ENCODE measurements at places on chromosomes 1 and 21.

DNA sequence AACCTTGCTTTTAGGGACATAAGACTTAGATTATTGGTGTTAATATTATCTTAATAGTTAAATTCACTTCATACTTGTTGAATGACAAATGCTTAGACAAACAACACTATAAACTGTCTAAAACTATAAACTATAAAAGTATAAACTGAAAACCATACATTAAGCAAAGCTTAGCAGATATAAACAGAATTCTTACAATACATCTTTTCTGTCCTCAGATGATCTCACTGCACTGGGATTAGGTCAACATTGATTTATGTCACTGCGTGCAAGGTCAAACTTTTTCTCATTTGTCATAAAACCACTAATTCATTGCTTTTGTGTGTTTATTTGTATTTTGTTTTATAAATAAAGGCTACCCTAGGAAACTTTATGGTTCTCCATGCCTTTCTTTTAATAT, 1491.8 kb downstream of the NCAM2 start:
- no peak for DNase-seq

DNA sequence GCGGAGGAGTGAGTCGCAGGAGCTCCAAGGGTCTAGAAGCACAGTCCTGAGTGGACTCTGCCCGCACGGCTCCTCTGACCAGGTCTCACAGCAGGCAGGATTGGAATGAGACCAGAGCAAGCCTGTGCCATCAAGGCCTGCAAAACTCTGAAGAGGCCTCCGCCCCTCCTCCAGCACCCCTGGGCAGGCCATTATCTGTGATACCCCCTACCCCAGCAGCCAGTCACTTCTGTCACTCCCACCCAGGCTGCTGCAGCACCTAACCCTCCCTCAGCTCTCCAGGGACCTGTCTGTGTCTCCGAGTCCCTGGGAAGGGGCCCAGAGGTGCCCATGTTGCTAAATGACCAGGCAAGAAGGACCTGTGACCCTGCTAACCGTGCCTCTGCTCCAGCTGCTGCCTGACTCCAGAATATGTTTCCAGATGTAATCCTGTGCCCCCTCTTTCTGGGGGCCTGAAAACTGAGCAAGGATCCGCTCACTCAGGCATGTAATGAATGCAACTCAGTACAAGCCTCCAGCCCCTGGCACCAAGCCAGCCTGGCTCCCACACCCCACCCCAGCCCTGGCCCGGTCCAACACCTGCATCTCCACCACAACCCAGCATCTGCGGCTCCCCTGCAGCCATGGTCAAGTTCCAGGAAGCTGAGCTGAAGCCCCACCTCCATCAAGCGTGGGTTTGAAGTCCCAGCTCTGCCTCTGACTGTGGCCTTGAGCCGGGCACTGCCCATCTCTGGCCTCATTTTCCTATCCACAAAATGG, 22.1 kb upstream of the COL16A1 start:
- no peak for DNase-seq

GRCh38 chr1:41294216-41294615, 52.1 kb upstream of the SCMH1 start:
- DNase-seq = no peak

- DNase-seq = no peak
These were observed 49.5 kb upstream of the LRRN2 start for GRCh38 chr1:204735042-204735441.

DNA sequence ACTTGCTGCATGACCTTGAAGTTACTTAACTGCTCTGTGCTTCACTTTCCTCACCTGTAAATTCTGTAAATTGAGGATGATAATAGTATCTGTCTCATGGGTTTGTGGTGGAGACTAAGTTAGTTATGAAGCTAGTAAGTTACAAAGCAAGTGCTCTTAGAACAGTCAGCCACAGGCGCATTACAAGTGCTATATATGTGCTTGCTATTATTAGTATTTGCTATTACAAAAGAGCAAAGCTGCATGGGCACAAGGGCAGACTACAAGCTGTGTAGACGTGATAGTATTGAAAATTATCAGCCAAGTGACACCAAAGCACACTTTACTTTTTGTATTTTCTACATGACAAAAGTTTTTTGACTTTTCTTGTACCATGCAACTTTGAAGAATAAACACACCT, 150.9 kb upstream of the CTTNBP2NL start:
- no peak for DNase-seq

DNA sequence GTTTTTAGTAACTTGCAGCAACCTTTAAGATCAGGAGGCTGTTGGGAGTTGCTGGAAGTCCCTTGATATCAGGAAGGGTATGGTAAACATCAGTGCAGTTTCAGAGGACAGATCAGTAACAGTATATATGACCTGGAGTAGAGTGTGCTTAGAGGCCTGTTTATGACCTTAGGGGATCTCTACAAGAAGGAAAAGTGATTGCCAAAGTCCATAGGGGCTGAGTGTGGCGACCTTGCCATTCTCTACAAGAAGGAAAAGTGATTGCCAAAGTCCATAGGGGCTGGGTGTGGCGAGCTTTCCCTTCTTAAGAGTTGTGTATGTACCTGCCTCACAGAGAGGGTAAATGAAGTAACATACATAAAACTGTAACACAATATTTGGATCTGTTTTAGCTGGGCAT, 28.5 kb upstream of the AXDND1 start:
- no peak for DNase-seq

DNA sequence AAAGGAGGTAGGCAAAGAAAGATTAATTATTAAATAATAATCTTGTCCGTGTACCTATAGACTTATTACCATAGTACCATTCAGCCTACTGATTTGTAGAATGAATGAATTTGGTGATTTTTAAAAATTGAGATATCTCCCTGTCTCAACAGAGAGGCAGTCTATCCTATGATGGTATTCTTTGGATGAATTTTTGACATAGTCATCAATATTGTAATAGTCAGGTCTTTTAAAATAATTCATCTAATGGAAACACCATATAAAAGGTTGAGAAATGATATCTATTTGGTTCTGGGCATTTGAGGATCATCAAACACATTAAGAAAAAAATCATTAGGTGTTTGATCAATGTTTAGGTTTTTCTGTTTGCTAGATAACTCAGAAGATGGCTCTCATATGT, 35.6 kb upstream of the MAB21L3 start:
- no peak for DNase-seq

- no peak for DNase-seq
These were observed 22.4 kb downstream of the VPS45 start for GRCh38 chr1:150089846-150090520.

DNA sequence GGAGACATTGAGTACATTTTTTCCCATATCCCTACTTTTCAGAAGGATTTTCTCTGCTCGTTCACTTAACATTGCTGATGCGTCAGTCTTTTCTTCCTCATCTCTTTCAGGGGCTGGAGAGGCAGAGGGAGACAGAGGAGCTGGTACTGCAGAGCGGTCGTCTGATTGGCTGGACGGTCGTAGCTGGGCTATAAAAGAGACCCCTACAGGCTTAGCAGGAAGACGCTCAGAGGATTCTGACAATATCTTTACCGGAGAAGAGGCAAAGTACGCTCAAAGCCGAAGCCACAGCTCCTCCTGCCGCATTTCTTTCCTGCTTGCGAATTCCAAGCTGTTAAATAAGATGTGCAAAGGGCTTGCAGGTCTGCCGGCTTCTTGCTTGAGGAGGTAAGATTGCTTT, at the start of gene RGS4:
TSS of gene RGS4 (plus strand) at position 220 of the 400 bp plus-strand sequence. CDS start at position 344, 124 bp downstream.
- DNase-seq = no peak

- DNase-seq = no peak
These were observed 11.5 kb upstream of the SRP9 start for GRCh38 chr1:225765982-225766674.

DNA sequence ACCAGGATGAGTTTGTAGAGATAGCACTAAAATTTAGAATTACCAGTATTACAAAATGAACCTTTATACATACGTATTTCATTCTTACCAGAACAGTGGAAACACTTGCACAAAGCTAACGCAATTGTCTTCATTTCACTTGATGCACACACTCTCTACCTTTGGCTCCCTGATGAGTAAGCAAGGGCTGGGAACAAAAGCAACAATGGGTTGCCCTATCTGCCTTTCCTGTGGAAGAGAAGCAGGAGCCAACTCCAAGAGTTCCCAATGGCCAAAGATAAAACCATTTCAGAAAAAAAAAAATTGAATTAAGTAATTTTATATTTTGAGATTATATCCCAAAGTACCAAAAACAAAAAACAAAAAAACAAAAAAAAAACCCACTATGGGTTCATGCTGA, 344.1 kb upstream of the GREM2 start:
- no peak for DNase-seq

DNA sequence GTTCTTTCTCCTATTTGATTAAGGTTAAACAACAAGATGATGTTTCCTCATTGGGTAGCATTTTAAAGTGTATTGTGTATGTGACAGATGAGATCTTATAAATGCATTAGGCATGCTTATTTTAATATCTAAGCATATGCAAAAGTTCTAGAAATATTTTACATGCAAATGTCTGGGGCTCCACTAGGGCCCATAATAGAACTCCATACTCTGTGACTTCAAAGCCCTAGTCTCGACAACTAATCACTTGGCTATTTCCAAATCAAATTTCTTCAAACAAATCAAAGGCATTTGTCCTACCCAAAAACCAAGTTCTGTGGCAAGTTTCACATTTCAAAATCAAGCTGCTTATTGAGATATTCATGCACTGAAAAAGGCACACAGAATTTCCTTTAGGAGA, 385.6 kb upstream of the ST6GALNAC5 start:
- DNase-seq = no peak

DNA sequence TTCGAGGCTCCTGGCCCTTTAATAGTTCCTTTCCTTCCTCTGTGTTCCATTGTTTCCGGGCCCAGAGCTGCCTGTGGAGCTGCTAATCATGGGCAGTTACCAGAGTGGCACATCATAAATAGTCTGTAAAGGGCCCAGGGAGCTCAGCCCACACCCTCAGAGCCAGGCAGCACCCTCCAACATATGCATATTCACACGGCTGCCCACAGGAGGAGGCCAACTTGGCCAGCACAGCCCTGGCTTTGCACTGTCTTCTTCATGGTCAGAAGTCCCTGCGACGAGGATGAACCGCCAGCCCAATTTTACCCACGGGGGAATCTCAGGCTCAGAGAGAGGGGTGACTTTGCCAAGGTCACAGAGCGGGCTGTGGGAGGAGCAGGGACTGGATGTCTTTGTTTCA, 172.5 kb downstream of the TRABD2B start:
- no peak for DNase-seq

DNA sequence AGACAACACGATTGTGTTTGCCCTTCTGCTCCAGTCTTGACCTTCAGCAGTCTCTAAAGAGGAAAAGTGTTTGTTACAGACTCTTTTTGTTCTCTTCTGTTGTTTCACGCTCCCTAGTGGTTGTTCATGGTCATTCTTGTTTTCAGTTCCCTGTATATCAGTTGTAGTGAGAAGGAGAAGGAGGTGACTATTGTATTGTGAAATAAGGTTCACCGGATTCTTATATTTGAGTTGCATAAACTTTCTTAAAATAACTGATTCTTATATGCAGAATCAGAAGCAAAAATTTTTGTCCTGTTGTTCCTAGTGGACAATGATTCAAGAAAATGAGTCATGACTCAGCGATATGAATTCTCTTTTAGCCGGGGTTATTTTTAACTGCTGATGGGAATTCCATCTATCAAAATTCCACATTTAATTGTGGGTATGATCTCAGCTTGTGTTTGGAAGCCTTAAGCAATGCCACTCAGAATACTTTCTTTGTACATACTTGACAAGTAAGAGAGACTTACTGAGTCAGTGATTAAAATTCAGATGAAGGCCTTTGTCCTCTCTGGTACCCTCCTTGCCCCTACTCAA, 152.2 kb downstream of the CLEC20A start:
- DNase-seq = no peak

DNA sequence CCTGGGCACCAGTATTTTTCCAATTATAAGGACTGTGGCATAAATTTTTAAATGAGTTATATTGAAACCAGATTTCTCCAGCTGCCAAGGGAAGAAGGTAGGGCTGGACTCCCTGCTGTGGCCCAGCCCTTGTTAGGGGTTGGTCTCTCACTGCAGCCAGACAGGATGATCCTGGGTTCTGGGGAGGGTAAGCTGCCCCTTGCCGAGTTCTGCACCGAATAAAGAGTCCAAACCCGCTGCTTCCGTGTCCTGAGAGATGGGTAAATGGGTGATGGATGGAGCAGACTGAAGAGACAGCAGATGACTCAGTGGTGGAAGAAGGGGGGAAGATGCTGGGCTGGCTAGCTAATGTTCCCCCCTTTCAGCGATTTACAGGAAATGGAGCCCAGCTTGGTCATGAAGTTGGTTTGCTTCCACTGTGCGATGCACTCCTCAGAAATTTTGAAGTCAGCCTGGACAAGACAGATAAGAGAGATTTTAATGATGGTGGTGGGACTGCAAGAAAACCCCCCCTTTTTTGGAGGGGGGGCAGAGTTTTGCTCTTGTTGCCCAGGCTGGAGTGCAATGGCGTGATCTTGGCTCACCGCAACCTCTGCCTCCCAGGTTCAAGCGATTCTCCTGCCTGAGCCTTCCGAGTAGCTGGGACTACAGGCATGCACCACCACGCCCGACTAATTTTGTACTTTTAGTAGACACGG, 41.4 kb downstream of the YARS1 start:
- no peak for DNase-seq

DNA sequence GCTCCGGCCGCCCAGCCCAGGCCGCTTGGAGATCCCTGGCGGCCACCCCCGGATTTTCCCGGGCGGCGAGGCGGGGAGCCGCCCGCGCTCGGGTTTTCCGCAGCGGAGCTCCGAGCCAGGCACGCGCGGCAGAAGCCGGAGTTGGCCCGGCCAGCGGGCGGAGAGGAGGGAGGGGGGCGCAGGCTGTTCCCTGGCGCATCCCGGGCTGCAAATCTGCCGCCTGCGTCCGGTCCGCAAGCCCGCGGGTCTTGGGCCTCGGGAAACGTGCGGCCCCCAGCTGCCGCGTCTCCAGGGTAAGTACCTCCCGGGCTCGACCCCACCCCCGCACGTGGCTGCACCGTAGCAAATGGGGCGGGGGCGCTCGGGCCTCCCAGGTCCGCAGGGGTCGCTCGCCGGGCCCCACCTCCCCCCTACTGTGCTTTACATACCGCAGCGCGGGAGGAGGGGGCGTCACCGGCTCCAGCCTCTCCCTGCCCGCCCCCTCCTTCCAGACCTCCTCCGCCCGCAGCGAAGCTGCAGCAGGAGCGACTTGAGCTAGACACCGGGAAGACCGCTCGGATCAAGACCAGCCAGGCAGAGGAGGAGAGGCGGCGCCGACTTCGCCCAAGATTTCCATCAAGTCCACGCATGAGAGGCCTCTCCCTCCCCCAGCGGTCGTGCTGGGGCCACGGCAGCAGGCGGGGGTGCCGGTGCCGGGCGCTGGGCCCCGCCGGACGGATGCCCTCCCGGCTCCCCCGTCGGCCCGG, 1.6 kb downstream of the TMEM200B start:
- no peak for DNase-seq

DNA sequence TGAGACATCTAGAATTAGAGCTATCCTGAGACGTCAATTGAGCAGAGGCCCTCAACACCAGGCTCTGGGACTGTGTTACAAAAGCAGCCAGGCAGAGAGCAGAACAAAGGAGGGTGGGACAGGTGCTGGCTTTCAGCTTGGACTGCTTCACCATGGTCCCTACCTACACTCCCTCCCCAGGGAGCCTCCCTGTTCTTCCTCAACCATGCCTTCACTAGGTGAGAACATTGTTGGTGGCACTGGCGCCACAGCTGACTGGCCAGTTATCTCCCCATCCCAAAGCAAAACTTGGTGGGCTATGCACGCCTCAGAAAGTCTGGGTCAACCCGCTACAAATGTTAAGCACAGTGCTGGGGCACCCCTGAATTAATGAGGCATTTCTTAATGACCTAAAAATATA, 87.8 kb downstream of the NMNAT2 start:
- no peak for DNase-seq
